AG10803 (cell line): ENCODE measurements at places on chromosomes 3 and 15.

GRCh38 chr3:134457376-134458074 lies 28.3 kb downstream of the ANAPC13 start:
- peak; percentile 44 for DNase-seq

DNA sequence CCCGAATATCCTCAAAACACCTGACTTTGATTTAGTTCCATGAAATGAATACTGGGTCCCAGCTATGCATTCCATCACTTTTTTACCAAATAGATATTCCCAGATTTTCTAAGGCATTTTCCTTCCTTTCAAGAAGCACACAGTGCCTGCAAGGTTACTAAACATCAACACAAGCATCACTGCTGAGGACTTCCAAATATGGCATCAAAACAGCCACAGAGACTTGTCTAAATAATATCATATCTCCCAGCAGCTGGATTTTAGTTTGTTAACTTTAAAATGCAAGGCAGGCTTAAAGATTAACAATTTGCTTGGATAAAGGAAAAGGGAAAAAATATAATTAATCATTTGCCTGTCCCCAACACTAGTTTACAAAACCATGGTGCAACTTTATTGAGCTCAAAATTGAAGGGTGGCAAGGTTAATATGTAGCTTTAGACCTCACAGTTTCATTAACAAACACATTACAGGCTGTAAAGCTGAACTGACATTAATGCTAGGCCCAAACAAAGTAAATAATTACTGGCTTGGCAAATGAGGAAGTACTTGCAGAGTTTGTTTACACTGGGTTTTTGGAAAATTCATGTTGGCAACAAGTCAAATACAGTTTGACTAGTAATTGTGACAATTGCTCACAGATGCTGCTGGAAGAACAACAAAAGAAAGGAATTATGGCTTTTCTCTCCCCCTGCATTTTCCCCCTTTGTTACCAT lies 401.7 kb upstream of the CDIN1 start:
- peak; percentile 75 for DNase-seq

DNA sequence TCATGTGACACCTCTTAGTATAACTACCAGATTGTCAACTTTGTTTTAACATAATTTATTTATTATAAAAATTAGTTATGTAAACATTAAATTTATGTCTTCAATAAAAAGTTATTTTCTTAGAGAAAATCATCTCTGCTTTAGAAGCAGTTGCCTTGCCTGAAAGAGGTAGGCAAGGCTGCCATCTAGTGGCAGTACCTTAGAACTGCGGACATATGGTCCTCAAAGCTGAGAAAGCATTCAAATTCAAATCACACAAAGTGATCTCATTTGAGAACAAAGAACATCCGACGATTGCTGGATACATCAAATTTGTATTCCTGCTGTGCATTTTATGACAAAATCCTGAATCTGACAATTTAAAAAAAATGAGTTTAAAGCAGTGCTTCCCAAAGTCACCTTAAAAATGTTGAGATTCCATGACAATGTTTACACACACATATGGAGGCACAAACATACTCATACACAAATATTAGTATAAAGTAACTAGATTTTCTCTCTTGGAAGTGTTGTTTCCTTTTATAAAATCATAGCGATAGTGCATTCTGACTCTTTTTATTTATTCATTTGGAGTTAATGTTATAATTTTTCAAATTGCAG lies 617.4 kb downstream of the CADM2 start:
- DNase-seq: peak; percentile 47

GRCh38 chr3:2992534-2992933 lies 117.6 kb downstream of the IL5RA start:
- DNase-seq: no peak

DNA sequence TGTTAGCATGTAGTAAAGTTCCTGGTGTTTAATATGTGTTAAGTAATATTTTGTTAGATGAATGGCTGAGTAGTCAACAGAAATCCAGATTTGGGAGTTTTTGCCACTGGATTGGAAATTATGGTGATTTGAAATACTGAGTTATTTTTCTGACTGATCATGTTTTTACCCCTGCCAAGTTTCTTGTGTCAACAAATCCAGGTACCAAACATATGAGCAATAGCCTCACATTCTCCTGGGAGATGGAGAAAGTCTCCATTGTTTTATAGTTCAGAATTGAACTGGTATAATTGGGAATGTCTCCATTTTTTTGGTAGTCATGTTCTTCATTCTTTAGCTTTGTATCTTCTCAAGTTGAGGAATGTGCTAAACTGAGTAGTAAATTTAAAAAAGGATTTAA lies 767.2 kb upstream of the LMCD1 start:
- no peak for DNase-seq

GRCh38 chr3:108931035-108931434 lies 22.6 kb downstream of the GUCA1C start:
- DNase-seq: no peak

DNA sequence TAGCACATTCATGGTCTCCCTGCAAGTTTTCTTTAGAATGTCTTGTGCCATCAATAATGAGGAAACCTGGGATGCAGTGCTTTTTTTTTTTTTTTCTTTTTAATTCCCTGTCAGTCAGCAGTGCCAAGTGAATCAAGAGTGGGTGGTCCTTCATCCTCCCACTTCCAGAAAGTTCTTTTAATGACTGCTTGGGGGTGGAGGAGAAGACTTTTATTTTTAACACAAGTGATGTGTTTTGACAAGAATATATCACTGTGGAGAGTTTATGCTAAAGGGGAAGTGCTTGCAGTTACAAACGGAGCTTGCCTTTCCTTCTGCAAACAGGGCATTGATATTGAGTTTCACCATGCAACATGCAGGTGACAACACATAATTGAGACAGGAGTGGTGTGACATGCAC lies 69.7 kb downstream of the CACNA2D3 start:
- DNase-seq: no peak

DNA sequence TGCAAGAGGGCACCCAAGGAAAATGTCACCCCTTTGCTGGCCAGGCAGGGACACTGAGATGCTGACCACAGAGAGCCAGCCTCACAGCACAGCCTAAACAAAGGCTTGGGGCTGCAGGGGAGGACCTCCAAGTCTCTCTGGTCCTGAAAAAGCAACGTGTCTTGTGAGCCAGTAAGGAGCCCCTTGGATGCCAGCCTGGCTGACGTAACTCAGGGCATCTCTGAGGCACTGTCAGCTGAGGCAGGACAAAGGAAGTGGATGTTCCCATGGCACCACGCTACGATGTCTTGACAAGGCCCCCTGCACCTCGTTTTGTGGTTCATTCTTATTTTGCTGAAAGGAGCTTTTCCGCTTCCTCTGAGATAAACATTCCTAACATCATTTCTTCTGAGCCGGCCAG lies 160.7 kb downstream of the OR4M2 start:
- no peak for DNase-seq

DNA sequence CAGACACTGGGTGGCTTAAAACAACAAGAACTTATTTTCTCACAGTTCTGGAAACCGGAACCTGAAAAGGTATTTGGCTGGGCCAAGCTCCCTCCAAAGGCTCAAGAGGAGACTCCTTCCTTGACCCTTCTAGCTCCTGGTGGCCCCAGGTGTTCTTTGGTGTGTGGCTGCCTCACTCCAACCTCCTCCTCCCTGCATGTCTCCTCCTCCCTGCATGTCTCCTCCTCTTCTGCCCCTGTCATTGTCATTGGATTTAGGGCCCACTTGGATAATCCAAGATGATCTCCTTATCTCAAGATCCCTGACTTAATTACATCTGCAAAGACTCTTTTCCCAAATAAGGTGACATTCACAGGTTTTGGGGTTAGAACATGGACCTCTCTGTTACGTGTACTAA lies 69.8 kb upstream of the MFGE8 start:
- no peak for DNase-seq

- no peak for DNase-seq
Measured at GRCh38 chr3:32888739-32889138, 62.7 kb upstream of the CCR4 start.

- no peak for DNase-seq
Measured at GRCh38 chr3:156583469-156583868, 28.6 kb upstream of the SSR3 start.

DNA sequence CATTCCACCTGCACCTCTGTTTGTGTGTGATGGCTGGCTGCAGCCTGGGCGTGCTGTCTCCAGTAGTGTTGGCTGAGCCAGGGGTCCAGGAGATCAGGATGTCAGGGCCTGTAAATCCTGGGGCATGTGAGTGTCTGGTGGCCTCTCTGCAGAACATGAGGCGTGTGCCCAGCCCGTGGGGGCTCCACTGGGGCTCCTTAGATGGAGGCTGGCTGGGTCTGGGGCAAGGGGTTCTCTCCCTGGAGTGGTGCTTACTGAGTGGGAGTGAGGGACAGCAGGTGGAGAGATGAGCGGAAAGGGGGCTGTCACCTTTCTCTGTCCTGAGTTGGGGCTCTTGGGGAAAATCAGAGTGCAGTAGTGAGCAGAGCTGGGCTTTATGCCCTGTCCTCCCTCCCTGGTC lies 152.2 kb downstream of the CHDH start:
- no peak for DNase-seq

DNA sequence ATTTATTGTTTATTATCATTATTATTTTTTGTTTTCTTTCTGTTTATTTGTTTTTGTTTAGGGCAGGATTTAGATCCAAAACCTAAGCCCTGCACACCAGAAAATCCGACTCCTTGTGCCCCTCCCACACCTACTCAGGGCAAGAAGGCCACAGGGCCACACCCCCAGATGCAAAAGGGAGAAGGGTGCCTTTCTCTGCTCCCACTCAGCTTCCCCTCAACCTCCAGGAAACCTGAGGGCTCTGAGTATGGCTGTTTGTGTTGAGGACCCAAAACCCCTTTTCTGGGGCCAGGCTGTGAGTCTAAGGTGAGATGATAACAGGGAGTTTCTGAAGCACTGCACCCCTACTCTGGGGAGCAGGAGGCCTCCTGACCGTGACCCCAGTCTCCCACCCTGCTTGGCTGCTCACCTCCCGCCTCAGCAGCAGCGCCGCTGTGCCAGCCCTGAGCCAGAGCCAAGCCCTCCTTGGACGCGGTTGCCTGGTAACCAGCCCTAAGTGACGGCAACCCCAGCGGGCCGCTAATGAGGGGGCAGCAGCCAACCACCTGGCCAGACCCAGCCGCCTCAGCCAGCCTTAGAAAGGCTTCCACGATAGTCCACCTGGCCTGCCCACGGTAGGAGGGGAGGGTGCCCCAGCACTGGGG lies 6.4 kb upstream of the C15orf39 start:
- DNase-seq: no peak

DNA sequence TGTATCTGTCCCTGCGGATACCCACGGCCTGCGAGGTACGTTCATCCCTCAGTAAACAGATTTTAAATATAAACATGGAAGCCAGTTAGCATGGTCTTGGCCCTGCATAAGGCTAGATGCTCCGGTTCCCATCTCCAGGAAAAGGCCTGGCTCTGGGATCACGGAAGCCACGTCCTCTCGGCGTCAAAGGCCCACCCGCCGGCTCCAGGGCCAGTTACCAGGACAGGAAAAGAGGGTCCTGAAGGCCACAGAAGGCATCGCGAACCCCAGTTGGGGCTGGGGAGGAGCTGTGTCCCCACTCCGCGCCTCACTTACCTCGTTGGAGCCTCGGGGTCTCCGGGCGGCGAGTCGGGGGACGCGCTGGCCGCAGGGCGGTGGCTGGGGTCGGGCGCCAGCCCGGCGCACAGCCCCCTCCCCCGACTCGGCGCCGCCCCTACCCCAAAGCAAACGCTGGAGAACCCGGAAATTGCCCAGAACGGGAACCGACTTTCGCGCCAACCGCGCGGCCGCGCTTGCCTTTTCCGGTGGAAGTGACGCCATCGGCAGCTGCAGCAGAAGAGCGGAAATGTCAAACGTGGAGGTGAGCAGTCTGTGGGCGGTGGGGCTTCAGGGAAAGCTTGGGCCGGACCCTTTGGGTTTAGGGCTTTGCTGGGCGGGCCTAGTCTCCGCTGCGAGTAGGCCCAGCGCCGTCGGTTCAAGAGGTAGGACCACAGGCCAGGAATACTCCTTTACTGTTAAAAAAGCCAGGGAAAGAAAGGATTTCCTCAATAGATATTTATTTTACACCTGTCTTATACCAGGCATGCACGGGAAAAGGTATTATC lies at the start of gene TOPBP1:
Gene TOPBP1, minus strand, starts transcription at position 488 of the 824 bp plus-strand sequence. CDS start 814 bp downstream, outside the sequence.
- peak; percentile 49 for DNase-seq
